ENCODE measurements at places on chromosomes 4 and X. TPM values are rescaled to one million over a fixed set of nuclear protein-coding genes. Genes with fewer than 3 reads are reported as not detected.

NEIL3 gene
- total RNA-seq: 20.6 TPM

DEFB131A gene
- not detected for total RNA-seq

F11 gene
- not detected for total RNA-seq

PGAM4 gene
- total RNA-seq: not detected

ADH1B gene
- not detected for total RNA-seq

CYBB gene
- total RNA-seq: not detected

RHOXF2 gene
- total RNA-seq: not detected

ADAMTS3 gene
- total RNA-seq: 2.7 TPM

CXXC4 gene
- total RNA-seq: 18.9 TPM

ARHGEF6 gene
- total RNA-seq: 2.7 TPM

All from neural crest cell (in vitro differentiated cells).